ENCODE measurements at places on chromosomes 2 and 18.

DNA sequence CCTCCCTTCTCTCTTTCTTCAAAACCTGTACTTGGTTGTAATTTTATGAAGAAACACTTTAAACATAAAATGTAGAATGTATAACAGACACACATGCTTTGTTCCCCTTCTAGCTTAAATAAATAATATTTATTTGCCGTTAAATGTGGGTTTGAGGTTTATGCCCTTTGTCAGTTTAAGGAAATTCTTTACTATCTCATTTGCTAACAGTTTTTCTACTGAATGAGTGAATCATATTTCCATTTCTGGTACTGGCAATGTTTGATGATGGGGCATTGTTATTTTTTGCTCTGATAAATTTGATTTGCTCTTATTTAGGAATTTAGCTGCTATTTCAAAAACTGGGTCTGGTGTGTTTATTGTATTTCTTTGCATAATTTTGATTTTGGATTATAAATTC lies 555.6 kb downstream of the CCDC85A start:
- DNase-seq, result no peak

DNA sequence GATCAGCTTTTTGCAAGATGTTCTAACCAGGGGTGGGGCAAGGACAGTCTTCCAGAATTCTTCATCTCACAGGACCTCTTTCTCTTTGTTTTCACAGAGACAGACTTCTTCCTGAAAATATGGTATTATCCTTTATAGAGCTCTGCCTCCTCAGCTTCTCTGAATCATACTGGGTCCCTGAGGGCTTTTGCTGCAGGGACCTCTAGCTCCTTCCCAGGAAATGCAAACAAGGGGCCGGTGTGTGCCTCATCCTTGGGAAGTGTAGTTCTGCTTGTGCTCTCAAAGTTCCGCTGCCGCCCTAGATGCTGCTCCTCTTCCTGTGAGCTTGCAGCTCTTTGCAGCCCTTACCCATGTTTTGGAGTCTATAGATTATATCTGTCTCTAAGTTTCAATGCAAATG lies 99.5 kb upstream of the NPAS2 start:
- DNase-seq, result no peak

GRCh38 chr2:160408173-160408958 lies 85.2 kb downstream of the RBMS1 start:
- no peak for DNase-seq

- DNase-seq, result no peak
These were observed 71.6 kb downstream of the KCTD18 start for GRCh38 chr2:200438251-200438650.

DNA sequence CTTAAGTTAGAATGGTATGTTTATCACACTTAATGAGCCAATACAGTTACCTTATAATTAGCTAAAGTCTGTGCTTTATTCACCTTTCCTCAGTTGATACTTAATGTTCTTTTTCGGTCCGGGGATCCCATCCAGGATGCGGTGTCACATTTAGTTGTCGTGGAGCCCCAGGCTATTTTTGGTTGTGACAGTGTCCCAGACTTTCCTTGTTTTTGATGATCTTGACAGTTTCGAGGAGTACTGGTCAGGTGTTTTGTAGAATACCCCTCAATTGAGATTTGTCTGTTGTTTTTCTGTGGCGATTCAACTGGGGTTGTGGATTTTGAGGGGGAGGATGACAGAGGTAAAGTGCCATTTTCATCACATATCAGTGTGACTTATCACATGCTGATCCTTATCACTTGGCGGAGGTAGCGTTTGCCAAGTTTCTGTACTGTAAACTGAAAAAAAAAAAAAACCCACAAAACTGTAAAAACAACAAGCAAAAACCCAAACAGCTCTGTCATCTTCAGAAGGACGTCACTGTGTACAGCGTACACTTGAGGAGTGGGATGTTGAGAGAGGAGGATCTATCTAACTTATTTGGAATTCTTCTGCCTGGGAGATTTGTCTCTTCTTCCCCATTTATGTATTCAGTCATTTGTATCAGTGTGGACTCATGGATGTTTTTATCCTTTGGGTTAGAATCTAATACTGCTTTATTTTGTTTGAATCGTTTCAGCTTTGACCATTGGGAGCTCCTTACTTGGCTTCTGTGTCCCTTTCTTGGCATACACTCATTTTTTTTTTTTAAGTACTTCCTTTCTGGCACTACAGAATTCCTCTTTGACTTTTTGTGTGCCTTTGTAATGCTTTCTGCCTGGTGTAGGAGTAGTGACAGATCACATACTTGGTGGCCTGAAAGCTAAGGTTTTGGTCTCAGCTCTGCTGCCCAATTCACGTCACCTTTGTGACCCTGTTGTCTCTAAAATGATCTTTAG lies 68.1 kb downstream of the FMNL2 start:
- DNase-seq, result no peak

DNA sequence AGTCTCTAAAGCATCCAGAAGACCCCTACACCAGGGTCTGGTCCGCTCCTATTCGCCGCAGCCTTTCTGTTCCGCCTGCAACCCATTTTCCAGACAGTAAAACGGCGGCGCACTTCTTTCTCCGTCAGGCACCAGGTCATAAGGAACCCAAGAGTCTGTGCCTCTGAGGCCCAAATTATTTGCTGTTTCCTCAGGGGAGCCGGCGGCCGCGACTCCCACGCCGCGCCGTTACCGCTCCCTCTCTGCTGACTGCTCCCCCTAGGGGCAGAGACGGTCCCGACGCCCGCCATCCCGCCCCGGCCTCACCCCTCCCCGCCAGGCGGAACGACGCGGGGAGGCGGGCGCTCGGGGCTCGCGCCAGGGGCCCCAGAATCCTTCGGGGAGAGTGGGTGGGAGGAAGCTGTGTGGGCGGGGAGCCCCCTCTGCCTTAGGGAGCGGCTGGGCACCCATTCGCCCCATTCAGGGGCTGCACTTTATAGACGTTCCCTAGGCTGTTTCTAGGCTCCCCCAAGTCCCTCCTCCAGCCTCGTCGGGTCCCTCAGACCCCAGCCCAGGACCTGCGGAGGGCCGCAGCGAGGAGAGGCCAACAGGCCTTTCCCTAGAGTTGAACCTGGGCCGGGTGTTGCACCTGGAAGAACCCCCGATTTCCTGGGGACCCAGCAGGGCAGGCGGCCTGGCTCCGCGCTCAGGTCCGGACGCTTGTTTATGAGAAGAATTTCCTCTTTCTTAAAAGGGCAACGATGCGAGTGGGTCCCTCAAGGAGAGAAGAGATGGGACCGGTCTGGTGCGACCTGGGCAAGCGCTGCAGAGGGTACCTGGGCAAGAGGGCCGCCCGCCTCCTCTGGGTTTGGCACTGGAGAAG lies 3.6 kb upstream of the CTDSP1 start:
- peak; percentile 75 for DNase-seq

- DNase-seq, result no peak
These were observed 7.2 kb downstream of the CDC42EP3 start for GRCh38 chr2:37664231-37664643.

- DNase-seq, result no peak
These were observed 40.5 kb downstream of the CAVIN2 start for GRCh38 chr2:191806396-191806795.

DNA sequence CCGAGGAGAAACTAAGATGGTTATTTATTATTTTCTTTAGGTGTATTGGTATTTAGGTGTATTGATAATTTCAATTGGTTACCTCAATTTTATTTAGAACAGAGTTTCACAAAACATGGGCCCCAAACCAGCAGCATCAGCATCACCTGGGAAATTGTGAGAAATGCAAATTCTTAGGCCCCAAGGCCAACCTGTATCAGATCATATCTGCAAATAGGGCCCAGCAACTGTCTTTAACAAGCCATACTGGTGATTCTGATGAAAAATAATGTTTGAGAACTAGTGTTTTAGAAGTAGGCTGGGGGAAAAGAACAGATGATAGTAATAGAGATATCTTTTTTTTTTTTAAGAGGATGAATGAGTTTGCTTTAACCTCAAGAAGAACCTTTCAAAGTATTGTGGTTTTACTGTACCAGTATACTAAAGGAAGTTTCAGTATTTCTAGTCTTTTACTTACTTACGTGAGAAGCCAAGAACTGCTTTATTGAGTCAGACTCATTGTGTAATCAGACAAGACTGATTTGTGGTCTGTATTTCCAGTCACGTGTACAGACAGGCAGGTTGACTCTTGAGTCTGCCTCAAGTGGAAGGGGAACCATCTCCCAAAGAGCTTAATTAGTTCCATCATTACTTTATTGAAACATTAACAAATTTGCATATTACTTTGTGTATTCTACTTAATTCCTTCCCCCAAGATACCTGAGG lies 60.4 kb upstream of the GAREM1 start:
- DNase-seq, result no peak

- no peak for DNase-seq
These were observed 1.2 kb downstream of the MAL start for GRCh38 chr2:95026471-95027368.

- DNase-seq, result no peak
These were observed 10.0 kb upstream of the GPR55 start for GRCh38 chr2:230935130-230935430.

GRCh38 chr2:11681722-11682589 lies 12.0 kb upstream of the NTSR2 start:
- no peak for DNase-seq

DNA sequence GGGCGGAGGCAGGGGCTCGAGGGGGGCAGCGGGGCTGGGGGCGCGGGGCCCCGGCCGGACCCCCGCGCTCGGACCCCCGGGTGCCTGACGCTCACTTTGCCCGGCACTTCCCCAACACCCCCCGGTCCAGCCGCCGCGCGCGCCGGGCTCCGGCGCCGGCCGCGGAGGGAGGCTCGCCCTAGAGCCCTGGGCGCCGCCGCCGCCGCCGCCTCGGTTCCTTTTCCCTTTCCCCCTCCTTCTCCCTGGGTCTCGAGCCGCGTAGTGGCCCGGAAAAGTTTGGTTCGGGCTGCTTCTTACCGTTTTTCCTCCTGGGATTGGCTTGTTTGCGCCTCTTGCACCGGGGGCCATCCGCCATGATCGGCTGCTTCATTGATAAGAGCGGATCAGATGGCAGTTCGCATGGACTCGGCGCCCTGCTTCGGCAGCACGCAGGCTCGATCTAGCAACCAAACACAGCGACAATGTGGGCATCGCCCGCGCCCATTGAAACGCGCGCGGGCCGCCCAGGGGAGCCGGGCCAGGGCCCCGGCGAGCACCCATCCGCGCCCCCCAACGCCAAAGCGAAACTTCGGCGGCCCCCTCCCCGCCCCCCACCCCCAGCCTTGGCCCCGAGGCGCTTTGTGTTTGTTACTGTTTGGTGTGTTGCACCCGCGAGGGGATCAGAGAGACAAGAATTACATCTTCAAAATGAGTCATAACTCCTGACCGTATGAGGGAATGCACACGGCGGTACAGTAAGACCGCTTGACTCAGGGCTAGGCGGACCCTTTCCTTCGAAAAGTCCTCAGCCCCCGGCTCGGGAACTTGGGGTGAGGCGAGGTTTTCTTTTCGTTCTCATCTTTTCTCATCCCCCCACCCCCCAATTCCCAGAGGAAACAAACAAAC lies 2.7 kb downstream of the ZEB2 start:
- DNase-seq, result no peak

- DNase-seq, result no peak
These were observed 234.3 kb downstream of the LRATD1 start for GRCh38 chr2:14866736-14867352.

GRCh38 chr2:72126186-72127100 lies 21.2 kb downstream of the CYP26B1 start:
- DNase-seq, result no peak

DNA sequence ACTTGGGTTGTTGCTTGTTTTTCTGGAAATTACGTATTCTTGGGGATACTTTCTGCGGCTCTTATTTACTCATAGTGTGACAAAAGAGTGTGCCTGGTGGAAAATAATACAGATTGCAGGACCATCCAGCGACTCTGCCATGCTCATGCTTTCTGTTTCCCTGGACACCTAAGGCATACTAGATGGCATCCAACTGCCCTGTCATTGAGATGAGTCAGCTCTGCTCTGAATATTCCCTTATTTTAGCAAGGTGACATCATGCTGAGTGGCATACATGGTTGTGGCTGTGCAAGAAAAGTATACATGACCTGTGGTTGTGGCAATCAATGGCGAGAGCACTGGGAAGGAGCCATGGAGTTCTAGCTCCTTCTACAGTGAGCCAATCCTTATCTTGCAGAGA lies 471.0 kb downstream of the TMEM182 start:
- DNase-seq, result no peak

DNA sequence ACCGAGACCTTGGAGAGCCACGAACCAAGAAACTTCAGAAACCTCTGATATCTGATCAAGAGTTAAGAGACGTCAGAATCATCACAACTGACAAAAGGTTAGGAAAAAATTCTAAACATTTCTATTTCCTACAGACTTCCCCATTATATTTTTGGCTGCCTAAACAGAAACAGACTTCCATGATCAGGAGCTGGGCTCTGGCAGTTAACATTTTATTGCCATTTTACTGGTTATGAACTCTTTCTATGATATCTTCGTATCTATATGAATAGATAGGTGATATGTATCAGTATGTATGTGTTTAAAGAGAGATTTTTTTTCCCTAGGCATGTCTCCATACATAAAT lies 31.1 kb upstream of the PPP1R1C start:
- no peak for DNase-seq

DNA sequence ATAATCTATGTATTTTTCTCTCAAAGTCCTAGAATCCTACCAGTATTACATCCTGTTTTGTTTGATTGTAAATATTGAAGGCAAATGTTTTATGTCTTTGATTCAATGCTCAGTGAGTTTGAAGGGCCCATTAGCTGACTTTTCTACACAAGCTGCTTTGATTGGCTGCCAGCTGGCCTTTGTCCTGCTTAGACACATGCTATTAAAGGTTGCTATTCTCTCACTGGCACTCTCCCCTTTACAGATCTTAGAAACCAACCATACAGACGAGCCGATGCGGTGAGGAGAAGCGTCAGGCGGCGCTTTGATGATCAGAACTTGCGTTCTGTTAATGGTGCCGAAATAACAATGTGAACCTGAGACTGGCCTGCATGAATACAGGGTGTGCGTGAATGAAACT lies 69.7 kb downstream of the PRPF40A start:
- DNase-seq, result no peak

DNA sequence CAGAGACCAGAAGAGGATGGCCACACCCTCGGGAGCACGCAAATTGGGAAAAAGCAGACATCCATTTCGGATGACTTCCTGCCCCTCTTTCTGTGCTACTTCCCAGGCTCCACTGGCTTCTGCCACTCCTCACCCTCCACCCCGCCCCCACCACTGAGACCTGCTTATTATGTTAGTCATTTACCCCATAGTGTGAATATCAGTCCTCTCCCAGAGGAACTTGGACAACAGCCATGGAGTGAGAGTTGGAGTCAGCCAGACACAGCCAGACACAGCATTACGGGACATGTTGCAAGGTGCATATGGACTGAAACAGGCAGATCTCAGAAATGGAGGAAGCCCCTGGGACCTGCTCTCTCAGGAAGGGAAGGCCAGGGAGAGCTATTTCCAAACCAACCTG lies 51.8 kb downstream of the CTIF start:
- DNase-seq, result no peak

DNA sequence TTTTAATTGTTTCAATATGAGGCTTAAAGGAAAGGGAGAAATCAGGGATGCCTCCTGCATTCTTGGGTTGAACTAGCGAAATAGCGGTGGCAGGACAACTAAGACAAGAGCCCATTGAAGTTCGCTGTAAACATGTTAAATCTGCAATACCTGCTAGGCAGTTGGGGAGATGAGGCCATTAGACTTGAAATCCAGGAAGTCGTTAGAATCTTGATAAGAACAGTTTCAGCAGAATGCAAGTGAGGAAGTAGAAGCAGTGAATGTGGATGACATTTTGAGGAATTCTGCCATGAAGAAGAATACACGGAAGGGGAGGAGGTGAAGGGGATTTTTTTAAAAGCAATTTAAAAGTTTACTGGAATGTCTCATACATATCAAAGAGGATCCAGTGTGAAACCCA lies 109.7 kb downstream of the LPIN1 start:
- DNase-seq, result no peak

GRCh38 chr2:148298196-148298595 lies 277.3 kb downstream of the MBD5 start:
- DNase-seq, result no peak

Measured in esophagus squamous epithelium (tissue), 5 donors.